ENCODE measurements at places on chromosomes 16 and 17.

DNA sequence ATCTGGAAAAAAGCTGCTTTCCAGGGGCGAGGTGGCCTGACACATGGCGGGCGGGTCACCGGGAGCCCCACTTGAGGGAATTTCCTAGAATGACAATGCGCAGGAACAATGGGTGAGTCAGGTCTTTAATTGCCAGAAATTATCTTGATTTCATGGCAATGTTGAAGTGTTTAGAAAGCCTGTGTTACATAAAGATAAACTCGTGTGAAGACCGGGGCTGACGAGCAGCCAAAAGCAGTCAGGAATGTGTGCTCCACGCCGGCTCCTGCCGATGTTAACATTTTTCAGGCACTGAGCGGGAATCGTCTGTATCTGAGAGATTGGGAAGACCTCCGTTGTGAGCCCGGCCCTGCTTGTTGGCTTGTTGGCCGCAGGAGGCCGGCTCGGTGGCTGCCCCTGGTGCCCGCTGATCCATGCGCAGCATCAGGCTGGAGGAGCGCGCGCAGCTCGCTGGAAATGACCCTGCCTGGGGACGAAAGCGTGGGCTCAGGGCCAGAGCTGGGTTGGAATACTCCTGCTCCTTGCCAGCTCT is 353.1 kb downstream of the FOXL1 start:
- no peak for DNase-seq

GRCh38 chr17:10295728-10296343 is 77.0 kb downstream of the MYH13 start:
- no peak for DNase-seq

GRCh38 chr17:73820686-73821448 is 176.6 kb upstream of the SDK2 start:
- DNase-seq = peak; percentile 36

DNA sequence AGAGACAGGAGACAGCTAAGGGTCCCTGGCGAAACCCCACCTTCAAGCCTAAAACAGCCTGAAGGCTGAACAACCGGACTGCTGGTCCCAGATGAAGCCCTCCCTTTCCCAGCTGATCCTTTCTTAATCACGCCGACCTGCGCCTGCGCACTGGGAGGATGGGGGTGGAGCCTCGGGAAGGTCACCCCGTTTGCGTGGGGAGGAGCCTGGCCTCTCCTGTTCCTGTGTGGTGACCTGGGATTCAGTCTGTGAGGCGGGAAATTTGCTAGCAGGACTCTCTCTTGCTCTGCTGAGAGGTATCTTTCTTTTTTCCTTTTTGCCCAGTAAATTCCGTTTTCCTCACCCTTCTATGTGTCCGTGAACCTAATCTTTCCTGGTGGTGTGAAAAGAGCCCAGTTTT is 9.6 kb downstream of the FAM20A start:
- DNase-seq = no peak

GRCh38 chr17:43530288-43531081 is 15.7 kb downstream of the ETV4 start:
- DNase-seq = peak; percentile 94

DNA sequence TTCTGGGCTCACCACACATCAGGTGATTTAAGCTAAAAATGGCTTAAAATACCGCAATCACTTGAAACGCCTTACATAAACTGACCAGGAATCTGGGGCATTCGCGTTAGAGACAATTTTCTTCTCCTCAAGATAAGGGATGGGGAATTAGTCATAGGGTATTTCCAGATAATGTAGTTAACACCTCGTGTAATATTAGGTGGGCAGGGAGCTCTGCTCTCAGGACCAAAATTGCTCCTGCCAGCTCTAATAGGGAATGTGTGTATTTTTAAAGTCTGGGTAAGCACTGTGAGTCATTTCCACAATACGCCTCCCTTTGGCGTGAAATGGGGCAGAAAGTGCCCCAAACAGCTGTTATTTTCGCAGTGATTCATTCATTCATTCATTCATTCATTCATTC is 408.6 kb downstream of the MAF start:
- DNase-seq = no peak

DNA sequence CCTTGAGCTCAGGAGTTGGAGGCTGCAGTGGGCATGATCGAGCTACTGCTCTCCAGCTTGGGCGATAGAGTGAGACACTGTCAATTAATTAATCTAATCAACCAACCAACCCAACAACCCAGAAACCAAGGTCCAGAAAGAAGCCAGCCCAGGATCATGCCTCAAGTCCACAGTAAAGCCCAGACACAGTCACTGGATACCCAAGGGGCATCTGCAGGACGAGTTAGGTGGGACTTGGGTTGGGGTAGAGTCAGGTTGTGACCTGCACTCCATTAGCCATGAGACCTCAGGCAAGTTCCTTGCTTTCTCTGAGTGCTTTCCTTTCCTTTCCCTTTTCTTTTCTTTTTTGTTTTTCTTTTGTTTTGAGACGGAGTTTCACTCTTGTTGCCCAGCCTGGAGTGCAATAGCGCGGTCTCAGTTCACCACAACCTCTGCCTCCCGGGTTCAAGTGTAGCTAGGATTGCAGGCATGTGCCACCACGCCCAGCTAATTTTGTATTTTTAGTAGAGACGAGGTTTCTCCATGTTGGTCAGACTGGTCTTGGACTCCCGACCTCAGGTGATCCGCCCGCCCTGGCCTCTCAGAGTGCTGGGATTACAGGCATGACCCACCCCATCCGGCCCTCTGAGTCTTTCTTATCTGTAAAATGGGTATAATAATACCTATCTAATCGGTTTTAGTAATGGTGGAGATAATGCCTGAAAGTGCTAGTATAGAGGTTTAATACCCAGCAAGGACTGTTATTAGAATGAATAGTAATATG is 3.5 kb upstream of the HSD17B1 start:
- DNase-seq = no peak

- no peak for DNase-seq
Measured at GRCh38 chr16:71460236-71460635, 1.8 kb downstream of the ZNF23 start.

DNA sequence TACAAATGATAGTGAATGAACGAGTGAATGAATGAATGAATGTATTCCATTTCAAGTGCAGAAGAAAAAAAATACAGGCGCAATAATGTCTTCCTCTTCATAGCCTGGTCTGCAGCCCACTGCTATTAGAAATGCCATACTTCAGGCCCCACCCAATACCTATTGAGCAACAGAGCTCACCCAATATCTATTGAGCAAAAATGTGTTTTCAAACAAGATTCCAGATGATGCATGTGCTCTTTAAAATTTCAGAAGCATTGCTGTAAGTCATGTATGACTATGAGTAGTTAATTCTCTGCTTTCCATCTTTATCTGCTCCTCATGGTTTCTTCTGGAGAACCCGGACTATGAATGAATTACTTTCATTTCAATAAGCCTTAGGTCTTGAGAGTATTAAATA is 308.2 kb downstream of the XYLT1 start:
- no peak for DNase-seq

DNA sequence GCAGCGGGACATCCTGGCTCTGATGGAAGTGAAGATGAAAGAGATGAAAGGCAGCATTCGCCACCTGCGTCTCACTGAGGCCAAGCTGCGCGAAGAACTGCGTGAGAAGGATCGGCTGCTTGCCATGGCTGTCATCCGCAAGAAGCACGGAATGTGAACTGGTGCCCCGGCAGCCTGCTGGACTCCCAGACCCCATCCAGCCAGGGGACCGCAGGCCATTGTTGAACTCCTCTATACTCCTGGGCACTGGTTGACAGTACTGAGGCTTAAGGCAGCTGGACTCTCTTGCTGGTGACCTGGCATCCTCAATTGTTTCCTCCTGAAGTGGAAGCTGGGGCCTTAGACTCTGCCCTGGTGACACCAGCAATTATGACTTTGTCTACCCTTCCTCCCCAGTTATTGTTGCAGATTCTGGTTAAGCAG is 1.2 kb downstream of the THAP11 start:
- DNase-seq = peak; percentile 30

DNA sequence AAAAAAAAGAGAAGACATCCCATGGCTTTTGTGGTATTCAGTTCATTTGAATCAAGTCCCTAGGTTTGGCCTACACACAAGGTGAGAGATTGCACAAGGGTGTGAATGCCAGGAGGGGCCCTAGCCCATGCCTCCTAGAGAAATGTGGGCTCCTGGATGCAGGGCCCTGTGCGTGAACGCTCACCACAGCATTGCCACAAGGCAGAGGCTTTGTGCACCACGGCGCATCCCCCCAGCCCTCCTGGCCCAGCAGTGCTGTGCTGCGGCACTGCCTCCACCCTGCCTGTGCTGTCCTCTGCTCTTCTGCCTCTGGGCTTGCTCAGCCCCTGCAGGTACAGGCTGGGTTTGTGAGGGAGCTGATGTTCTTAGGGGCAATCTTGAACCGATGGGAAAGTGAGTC is 80.9 kb upstream of the MED9 start:
- DNase-seq = no peak

DNA sequence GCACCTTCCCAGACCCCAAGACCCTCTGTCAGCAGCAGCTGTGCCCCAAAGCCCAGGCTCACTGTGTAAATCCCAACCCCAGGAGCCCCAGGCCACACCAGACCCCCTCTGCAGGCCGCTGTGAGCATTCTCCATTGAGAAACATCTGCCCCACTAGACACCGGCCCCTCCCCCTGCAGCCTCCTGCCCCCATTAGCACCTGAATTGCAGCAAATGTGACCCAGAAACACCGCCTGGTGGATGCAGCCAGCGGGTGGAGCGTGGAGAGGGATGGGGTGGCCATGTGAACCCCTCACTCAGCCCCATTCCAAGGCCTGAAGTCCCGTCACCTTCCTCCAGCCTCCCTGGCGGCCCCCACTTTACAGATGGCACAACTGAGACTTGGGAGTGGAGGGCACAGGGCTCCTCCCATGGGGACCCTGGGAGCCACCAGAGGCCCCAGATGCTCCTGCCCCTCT is 2.2 kb downstream of the UBALD1 start:
- no peak for DNase-seq

Measured in NCI-H510A treated with DMSO at 0.1 percent for 48 hours (cell line).